Hippocampal formation (tissue), 2 donors: ENCODE measurements at places on chromosomes 7 and 10.
A peak's percentile ranks its signal among the peaks of the same experiment; 100 is the strongest.

DNA sequence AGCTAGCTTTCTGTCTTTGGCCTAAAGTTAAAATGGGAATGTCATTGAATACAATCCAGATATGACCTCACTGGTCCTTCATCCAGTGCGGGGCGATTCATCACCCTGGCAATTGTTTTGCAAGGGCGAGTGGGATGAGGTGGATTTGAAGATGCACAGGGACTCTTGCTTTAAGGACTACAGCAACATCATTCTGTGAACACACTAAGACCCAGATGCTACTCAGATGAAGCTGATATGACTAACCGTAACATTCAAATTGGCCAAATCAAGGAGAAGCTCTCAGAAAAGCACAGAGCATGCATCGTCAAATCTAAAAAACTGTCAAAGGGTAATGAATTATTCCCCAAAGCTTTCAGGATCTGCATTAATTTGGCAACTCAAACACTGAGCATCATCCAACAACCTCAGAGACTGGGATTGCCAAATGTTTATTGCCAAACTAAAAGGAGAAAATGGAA is 12.8 kb downstream of the CPA1 start:
- no peak for DNase-seq

DNA sequence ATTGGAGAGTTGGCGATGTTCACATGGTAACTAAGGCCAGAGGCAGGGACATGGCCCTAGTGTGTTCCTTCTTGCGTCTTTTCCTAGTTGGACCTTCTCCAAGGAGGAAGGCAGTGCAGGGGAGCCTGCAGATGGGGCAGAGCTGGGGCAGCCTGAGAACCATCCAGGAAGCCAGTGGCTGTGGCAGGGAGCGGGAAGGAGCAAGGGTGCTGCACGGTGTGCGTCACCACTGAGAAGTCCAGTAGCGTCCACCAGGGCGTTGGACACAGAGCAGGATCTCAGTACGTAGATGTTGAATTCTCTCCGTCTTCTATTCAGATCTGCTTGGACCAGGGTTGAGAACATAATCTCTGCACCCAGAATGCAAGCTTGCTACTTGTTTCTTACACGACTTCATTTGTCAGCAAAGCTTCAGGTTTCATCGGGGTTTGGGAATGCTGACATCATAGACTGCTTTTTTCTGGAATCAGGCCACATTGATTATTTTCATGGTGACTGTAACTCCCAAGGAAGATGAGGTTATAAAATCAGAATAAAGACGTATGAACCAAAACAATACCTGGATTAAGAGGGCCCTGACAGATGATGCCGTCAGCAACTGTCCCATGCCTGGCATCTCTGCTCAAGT is 130.3 kb downstream of the HECW1 start:
- no peak for DNase-seq

DNA sequence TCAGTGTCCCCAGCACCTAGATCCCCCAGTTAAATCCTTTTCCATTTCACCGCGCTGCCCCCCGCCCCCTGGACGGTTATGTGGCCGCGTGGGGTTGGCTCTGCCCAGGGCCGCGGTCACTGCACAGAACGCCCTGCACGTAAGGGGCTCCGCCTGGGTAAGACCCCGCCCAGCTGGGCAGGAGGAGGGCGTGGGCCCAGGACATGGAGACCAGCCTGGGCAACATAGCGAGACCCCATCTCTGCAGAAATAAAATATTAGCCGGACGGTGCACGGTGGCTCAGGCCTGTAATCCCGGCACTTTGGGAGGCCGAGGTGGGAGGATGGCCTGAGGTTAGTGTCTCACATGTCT is 650 bp upstream of the ZFAND2A start:
- DNase-seq: no peak

- peak; percentile 36 for DNase-seq
Observed at GRCh38 chr10:31927565-31927883, 1.1 kb downstream of the ARHGAP12 start.

DNA sequence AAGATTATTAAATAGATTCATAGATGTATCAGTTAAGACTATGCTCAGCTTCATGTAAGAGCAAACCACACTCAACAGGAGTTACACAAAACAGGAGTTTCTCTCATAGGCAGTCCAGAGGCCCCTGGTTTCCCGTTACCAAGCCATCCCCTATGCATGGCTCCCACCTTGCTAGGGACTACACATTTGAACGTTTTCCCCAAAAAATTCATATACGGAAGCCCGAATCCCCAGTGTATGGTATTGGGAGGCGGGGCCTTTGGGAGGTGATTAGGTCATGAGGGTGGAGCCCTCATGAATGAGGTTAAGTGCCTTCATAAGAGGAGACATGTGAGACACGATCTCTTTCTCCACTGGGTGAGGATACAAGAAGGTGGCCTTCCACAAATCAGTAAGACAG is 29.1 kb downstream of the RSU1 start:
- no peak for DNase-seq

GRCh38 chr7:55246171-55246570 is 119.0 kb upstream of the LANCL2 start:
- DNase-seq: no peak

- DNase-seq: no peak
Observed at GRCh38 chr7:4113976-4114375, 568.1 kb upstream of the FOXK1 start.

- DNase-seq: no peak
Observed at GRCh38 chr10:6748981-6749635, 169.0 kb upstream of the PRKCQ start.

DNA sequence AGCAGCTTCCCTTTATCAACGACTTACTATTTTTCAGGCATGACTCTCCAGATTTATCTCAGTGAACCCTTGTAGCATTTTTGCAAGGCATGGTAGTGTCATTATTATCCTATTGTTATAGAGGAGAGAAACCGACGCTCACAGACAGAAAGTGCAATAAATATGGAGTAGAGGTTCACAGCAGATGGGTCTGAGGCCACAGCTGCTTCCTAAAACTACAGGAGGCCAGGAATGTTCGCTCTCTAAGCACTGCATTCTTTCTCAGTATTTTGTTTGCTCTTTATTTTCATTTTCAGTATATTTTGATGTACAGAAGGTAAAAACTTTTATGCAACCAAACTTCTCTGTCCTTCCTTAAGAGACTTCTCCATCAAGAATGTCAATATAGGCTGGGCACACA is 4.5 kb upstream of the AEBP1 start:
- DNase-seq: no peak
